ENCODE measurements at places on chromosomes 16 and 17.

- no peak for DNase-seq
Observed at GRCh38 chr17:78343187-78343542, 16.7 kb downstream of the SOCS3 start.

DNA sequence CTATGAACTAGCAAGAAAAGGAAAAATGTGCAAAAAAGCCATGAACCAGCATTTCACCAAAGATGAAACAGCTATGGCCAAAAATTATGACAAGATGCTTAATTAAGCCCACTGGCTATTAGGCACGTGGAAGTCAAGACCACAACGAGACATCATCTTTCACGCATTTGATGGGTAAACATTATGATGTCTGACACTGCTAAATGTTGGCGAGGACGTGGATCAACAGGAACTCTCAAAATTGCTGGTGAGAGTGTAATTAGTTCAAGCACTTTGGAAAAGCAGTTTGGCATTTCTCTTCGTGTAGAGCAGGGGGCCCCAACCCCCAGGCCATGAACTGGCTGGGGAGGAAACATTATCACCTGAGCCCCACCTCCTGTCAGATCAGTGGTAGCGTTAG lies 39.6 kb upstream of the ADGRG1 start:
- no peak for DNase-seq

DNA sequence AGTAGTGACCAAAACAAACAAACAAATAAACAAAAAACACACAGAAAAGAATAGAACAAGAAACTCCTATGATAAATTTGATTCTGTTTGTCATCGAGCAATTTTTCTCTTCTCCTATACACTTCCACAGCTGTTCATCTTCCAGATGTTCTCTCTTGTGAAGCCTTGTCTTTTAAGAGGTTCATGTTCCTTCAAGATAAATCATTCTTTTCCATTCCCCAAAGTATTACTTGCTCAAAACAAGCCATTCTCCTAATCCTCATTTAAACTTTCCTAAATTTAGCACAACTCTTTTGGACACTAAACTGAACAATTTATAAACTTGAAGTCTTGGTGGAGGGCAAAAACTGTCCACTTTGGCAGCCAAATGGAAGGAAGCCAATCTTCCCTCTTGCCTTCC lies 103.3 kb downstream of the ABCA8 start:
- DNase-seq = no peak

DNA sequence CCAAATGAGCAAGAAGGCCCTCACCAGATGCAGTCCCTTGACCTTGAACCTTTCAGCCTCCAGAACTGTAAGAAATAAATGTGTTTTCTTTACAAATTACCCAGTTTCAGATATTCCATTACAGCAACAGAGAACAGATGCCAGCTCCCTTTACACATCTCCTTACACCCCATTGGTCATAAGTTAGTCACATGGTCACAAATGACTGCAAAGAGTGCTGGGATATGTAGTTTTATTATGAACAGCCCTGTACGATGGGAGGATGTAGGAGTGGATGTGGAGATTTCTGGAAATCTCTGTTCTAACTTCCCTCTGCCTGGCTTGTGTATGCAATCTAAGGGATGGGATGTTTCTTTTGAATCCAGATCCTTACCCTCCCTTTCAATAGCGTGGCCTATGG lies 13.3 kb upstream of the RPL38 start:
- DNase-seq = no peak

- DNase-seq = no peak
Observed at GRCh38 chr17:73013301-73013700, 79.2 kb downstream of the SLC39A11 start.

- DNase-seq = no peak
Observed at GRCh38 chr16:88377961-88378360, 4.8 kb upstream of the ZNF469 start.

GRCh38 chr17:2237950-2238349 lies 65.6 kb downstream of the SMG6 start:
- no peak for DNase-seq

GRCh38 chr17:44112284-44113280 lies 10.9 kb downstream of the HDAC5 start:
- DNase-seq = no peak

DNA sequence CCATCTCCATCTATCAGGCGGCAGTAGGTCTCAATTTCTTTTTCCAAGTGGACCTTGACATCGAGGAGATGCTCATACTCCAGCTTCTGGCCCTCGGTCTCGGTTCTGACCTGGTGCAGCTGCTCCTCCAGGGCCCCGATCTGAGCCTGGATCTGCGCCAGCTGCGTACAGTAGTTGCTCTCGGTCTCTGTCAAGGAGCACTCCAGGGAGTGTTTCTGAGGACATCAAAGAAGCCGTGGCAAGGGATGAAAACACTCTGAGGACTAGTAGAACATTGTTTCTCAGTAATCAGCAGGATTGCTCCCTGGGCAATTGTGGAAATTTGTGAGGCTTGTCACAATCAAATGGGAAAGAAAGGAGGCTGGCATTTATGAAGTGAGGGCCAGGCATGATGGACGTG lies 5.9 kb downstream of the KRT28 start:
- no peak for DNase-seq

- DNase-seq = no peak
Observed at GRCh38 chr17:37318931-37319594, 56.7 kb upstream of the C17orf78 start.

- no peak for DNase-seq
Observed at GRCh38 chr16:56812884-56813283, 52.1 kb upstream of the SLC12A3 start.

- no peak for DNase-seq
Observed at GRCh38 chr16:4641895-4642294, 17.3 kb downstream of the MGRN1 start.

GRCh38 chr17:8149419-8150193 lies 2.6 kb downstream of the PER1 start:
- DNase-seq = no peak

DNA sequence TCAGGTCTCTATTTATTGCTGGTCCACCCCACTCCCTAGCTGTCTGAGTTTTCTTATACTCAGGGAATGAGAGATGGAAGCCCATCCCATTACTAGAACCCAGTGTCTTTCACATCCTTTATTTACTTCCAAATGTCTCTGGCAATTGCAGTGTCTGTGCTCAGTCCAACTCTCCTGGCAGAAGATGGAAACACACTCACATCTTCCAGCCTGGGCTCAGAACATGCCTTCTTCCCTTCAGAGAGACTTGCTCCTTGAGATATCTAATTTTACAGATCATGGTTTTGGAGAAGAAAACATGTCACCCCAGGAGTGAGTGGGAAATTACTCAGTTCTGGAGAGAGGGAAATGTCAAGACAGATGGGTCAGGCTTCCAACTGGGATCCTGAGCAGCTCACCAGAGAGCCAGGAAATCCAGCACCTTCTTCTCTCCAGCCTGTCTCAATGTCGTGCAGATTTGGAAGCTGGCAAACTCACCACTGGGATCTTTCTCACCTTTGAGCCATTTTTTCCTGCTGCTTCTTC lies 494.4 kb downstream of the HS3ST4 start:
- no peak for DNase-seq

DNA sequence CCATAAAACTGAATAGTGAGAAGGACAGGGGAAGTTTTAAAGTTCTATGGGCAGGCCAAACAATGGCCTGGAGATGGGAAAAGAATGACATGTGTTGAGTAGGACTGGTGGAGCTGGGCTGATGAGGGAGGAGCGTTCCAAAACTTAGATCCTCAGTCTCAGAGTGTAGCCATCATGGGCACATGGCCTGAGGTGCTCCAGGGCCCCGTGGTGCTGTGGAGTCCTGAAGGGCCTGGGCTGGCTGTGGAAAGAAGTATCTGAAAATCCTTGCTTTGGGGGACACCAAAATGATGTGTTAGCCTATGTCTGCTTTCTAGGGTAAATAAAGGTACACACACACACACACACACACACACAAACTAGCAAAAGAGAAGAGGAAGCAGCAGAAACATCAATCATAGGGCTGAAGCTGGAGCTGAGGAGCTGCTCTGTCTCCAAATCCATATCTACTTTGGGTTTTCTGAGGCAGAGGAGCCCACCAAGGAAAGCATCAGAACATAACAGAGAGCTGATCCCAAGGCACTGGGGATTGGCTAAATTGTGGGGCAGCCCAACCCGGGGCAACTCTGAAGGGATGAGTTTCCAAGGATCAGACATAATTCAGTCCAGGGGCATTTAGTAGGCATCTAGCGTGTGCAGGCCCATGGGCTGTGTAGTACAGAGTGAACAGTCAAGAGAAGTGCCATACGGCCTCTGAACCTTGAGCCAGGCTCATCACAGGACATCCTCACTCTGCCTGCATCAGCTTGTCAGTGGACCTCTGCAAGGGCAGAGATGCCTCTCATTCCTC lies 85.2 kb downstream of the C16orf78 start:
- DNase-seq = no peak

- no peak for DNase-seq
Observed at GRCh38 chr16:19760356-19761060, 42.4 kb downstream of the IQCK start.

GRCh38 chr17:40539711-40540411 lies 25.4 kb downstream of the CCR7 start:
- DNase-seq = no peak

- DNase-seq = no peak
Observed at GRCh38 chr17:66167189-66167815, 24.6 kb downstream of the CEP112 start.

- DNase-seq = no peak
Observed at GRCh38 chr16:84595052-84595481, 22.8 kb downstream of the COTL1 start.

GRCh38 chr17:3656353-3656752 lies 12.0 kb downstream of the TAX1BP3 start:
- DNase-seq = no peak

DNA sequence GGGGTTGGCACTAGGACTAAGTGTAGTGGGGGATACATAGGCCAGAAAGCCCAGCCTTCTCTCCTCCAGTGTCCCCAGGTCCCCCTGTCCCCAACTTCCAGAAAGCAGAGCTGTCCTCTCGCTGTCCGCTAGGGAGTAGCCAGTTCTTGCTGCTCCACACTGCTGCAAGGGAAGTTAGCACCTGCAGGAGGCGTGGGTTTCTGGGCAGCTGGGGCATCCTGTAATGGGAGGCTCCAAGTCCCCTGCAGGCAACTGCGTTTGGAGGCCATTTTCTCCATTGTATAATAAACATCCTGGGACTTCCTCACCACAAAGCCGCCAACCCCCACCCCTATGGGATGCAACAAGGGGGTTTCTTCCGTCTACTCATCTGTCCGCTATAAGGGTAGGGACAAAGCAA lies 1.7 kb downstream of the RPRML start:
- DNase-seq = peak; percentile 18

GRCh38 chr17:1143573-1143972 lies 36.2 kb downstream of the ABR start:
- no peak for DNase-seq

DNA sequence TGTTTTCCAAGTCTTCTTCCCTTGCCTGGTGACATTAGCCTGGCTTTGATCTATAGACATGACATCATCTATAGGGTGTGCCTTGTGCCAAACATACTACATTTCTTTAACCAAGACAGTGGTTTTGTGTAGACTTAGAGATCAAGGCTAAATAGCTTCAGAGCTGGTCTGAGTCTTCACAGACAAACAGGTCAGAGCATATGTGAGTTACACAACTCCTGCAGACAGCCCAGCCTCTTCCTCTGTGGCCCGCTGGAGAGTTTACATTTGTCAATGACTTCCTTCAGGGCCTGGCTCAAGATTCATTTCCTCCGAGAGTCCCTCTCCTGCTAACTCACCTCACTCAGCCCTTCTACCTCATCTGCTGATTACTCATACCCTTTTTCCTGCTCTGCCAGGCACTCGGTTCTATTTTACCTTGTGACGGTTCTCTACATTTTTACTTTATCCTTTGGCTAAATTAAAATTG lies 73.1 kb upstream of the TANC2 start:
- peak; percentile 37 for DNase-seq

GRCh38 chr17:12545877-12546513 lies 119.7 kb upstream of the MYOCD start:
- DNase-seq = peak; percentile 39

- DNase-seq = no peak
Observed at GRCh38 chr16:10938321-10938720, 3.9 kb downstream of the DEXI start.

- DNase-seq = no peak
Observed at GRCh38 chr16:68436581-68436980, 11.7 kb downstream of the SMPD3 start.

DNA sequence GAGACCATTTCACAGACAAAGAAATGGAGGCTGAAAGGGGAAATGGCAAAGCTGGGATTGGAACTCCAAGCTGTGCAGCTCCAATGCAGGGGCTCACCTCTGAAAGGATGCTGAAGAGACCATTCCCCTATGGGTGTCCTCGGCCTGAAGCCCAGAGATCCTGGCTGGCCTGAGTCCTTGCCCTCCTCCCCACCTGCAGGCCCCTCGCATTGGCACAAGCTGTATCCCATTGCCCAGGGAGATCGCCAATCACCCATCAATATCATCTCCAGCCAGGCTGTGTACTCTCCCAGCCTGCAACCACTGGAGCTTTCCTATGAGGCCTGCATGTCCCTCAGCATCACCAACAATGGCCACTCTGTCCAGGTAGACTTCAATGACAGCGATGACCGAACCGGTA lies 2.6 kb downstream of the CA7 start:
- DNase-seq = no peak

- no peak for DNase-seq
Observed at GRCh38 chr17:3994221-3994576, 30.0 kb upstream of the ATP2A3 start.

DNA sequence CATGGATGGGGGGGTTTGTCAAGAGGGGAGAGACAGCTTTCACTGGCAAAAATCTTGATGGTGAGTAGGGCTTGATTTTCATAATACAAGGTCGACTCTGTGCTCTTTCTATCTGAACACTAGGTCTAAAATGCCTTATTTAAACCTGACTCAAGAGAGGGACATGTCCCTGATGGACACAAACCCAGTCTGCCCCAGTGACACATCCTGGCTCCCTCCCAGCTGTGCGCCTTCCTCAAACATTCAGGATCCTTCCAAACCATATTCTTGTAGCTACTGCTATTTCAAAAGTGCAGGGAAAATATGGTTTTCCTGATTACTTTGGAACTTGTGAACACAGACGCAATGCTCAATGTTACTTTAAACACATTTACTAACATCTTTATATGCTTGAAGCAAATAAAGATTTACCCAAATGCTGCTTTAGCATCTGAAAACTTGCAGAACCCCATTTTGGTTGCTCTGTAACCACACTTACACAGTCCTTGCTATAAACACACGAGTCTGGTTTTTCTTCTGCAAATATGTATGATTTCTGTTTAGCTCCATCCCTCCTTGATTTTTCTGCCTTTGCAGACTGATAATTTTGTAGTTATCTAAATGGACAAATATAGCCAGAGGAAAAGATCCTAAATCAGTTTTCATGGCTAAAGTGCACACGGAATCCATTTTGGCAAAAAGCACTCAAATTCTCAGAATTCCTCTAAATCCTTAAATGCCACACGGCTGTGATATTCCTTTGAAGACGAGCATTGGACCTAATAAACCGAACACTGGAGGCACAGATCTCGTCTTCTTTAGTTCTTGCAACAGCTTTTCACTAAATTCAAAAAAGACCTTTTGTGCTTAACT lies 499.9 kb upstream of the ZFHX3 start:
- DNase-seq = no peak

Data from SW 1271 (cell line).